ENCODE measurements at places on chromosomes 3 and 15.

DNA sequence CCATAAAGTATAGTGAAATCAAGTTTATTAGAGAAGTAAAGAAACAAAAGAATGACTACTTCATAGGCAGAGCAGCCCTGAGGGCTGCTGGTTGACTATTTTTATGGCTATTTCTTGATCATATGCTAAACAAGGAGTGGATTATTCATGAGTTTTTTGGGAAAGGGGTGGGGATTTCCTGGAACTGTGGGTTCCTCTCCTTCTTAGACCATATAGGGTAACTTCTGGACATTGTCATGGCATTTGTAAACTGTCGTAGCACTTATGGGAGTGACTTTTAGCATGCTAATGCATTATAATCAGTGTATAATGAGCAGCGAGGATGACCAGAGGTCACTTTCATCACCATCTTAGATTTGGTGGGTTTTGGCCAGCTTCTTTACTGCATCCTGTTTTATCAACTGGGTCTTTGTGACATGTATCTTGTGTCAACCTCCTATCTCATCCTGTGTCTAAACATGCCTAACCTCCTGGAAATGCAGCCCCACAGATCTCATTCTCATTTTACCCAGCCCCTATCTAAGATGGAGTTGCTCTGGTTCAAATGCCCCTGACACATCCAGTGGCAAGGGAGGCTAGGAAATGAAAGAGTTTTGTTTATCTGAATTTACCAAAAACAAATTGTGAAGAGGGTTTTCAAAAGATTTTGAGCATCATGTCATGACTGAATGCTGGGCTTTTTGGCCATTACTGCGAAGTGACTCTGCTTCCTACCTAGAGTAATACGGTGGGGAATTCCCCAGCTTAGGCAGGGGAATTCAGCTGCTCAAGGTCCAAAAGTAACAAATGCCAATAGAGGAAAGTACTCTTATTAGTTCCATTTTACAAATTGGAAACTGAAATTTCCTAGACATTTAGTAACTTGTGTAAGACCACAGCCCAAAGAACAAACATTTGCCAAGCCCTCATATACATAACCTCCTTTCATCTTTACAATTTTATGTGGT is 6.2 kb upstream of the SPSB4 start:
- DNase-seq: no peak

DNA sequence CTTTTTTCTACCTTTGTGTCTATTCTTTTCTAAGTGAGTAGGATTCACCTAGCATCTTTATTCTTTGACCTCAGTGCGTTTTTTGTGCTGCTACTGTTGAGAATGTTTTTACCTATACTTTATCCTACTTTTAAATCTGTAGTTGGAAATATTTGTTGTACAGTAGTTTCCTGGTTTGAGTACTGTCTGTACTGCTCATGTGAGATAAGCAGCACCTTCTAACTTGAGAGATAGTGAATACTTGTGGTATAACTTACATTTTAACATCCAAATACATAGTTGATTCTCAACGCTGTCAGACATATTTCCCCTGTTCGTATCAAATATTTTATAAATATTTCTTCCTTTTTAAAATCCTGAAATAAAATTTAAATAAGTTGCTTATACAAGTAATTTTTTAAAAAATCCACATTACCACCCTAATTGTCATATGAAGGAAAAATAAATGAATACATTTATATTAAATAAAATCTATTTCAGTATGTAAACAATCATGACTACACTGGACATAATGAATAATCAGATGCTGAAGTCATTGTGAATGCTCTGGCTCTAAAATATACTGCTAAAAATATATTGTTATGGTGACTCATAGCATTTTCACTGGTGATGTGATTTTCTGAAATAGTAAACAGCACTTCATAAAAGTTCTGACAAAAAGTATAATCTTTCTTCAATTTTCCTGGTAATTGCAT is 17.4 kb downstream of the ATP11B start:
- DNase-seq: no peak

DNA sequence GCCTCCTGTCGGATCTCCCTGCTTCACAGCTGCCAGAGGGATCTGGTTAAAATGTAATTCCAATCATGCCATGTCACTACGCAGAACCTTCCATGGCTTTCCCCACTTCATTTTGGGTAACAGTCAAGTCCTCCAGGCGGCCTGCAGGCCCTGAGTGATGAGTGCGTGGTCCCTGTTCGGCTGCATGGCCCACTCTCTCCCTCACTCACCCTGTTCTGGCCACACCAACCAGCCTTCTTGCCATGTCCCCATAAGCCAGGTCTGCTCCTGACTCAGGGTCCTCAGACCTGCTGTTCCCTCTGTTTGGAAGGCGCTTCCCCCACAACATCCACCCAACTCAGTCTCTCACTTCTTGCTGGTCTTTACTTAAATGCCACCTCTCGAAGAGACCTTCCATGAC is 41.6 kb upstream of the LINGO1 start:
- no peak for DNase-seq

DNA sequence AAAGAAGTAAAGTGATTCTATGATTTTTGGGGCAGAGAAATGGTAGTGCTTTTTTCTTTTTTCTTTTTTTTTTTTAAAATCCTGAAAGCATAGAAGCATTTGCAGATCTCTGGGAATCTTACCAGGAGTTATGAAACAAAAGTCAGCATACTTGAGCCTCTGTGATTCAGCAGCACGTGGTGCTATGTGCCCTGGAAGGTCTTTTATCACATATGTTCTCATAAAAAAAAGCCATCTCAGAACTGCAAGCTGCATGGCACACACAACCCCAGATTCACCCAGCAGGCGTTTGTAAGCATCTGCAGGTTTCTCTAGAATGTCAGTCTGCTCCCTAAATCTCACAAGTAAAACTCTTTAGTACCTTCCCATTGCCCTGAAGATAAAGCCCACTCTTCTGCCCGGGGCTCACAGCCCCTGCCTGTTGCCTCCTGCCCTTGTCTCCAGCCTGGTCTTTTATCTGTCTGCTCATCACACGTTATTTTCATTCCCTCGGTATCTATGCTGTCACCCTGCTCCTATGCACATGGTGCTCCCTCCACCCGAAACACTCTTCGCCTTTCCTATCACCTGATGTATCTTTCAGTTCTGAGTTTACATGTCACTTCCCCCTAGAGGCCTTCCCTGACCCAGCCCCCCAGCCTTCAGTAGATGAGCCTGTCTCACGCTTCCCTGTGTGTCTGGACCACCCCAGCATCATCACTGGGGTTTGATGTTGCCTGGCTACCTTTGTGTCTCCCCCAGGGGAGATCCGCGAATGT is 72.4 kb downstream of the CHDH start:
- DNase-seq: no peak

- DNase-seq: no peak
Observed at GRCh38 chr3:5165698-5166097, 21.8 kb upstream of the EDEM1 start.

GRCh38 chr3:187739561-187740332 is 5.5 kb downstream of the BCL6 start:
- DNase-seq: peak; percentile 64

GRCh38 chr3:54274607-54275006 is 152.3 kb downstream of the CACNA2D3 start:
- no peak for DNase-seq

DNA sequence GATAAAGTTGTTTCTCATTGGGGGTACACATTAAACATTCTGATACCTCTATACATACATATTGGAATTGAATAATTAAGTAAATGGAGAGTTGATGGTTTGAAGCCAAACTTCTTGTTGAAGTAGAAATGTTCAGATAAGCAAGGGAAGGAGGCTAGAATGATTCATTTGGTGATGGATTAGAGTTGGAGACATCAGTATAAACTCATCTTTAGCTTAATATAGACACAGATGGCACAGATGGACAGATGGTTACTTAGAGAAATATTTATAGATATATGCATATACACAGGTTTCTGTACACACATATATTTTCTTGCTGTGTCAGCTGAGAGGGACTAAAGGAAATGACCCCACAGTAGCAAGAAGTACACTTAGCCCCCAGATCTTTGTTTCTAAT is 69.5 kb downstream of the LRRC49 start:
- no peak for DNase-seq

GRCh38 chr3:33722191-33722590 is 4.1 kb upstream of the CLASP2 start:
- no peak for DNase-seq

GRCh38 chr3:190941694-190942260 is 79.3 kb upstream of the GMNC start:
- no peak for DNase-seq

DNA sequence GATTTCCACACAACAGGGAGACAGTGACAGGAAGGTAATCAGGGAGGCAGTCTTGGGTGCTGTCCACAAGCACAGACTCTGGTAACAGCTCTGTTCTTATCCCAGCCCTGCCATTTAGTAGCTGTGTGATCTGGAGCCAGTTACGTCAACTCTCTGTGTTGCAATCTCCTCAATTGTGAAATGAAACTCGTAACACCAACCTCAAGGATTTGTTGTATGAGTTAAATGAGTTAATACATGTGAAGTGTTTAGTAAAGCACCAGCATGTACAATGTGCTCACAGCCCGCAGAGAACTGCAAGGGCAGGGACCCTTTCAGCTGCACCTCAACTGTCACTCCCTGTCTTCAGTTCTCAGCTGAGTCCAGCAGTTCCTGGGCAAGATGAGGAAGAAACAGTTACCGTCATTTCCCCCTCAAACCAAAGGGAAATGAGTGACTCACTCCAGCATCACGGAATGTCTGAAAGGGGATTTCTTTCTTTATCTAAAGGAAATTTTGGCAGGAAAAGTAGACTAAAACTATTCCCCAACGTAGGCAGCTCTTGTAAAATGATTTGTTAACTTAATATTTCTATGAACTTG is 39.9 kb upstream of the MB21D2 start:
- no peak for DNase-seq

DNA sequence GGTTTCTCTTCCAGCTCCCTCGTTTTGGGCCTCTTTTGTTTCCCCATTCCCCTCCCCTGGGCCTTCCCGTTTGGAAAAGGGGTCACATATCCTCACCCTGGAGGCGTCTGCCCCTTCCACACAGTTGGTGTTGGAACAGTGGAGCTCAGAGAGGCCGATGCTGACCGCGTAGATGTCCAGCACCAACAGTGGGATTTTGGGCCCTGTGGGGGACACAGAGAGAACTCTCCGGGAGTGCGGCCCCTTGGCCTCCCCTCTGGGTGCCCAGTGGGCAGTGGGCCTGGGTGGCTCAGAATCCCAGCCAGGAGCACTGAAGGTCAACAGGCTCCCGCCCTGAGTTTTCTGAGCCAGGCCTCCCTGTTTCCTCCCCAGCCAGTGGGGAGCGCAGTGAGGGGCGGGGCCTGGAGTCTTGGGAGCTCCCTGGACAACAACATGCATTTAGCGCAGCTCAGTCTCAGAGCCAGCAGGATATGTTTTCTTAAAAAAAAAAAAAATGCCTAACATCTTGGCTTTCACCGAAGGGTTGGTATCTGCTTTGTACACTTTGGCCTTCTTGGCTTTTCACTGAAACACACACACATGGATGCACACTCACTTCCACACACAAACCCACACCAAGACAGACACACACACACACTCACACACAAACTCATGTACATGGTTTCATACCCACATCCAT is 670 bp upstream of the ISLR start:
- no peak for DNase-seq

- DNase-seq: no peak
Observed at GRCh38 chr15:62462268-62462667, 297.2 kb upstream of the C2CD4B start.

DNA sequence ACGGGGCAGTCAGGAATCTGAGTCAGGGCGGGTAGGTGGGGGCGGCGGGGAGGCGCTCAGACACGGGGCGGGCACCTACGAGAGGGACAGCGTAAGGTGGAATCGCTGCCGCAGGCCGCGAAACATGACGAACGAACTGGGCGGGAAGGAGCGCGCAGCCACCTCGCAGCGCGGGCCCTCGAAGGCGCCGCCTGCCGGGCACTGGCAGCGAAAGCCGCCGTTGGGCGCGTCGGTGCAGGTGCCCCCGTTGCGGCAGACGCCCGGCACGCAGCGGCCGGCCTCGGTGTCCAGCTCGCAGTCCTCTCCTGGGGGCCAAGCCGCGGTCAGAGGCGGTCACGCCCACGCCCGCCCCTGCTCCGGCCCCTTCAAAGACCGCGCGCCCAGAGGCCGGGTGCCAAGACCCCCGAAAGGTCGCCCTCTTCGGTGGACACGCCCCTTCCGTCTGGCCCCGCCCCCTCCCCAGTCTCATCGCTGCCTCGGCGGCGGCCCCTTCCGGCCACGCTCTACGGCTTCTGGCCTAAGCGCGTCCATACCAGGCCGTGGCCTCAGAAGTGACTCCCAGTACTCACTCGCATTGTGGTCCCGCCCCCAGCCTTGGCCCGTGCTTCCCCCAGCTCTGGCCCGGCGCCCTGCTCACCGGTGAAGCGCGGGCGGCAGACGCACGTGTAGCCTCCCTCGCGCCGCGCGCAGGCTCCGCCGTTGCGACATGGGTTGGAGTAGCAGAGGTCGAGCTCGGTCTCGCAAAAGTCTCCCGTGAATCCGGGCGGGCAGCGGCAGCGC is 6.4 kb downstream of the CELSR3 start:
- DNase-seq: no peak

DNA sequence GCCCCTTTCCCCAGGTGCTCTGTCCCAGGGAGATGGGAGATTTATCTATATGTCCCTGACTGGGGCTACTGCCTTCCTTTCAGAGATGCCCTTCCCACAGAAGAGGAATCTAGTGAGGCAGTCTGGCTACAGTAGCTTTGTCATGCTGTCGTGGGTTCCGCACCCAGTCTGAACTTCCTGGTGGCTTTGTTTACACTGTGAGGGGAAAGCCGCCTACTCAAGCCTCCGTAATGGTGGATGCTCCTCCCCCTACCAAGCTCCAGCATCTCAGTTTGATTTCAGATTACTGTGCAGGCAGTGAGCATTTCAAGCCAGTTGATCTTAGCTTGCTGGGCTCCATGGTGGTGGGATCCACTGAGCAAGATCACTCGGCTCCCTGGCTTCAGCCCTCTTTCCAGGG is 35.4 kb upstream of the SLC7A14 start:
- DNase-seq: no peak

GRCh38 chr3:171801738-171802589 is 8.3 kb downstream of the PLD1 start:
- no peak for DNase-seq

- DNase-seq: no peak
Observed at GRCh38 chr3:128173200-128173599, 19.9 kb downstream of the EEFSEC start.

GRCh38 chr3:50516440-50516871 is 13.0 kb upstream of the CACNA2D2 start:
- DNase-seq: peak; percentile 62

GRCh38 chr3:37519236-37519635 is 342.4 kb upstream of the CTDSPL start:
- no peak for DNase-seq

DNA sequence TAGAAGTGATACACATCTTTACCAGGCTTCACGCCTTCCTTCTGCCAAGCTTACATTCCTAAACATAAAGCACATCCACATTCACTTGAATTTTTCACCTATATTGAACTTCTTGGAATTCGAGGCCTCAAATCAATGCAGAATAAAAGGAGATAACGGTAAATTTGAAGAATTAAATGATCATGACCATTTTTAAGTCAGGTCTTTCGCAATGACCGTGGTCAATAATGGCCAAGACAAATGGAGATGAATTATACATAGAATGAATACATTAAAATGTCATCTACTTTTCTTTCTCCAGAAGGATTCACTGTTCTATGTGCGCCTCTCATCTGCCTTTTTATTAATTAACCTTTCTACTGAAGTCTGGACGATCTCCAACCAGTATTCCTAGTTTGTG is 5.3 kb upstream of the GOLGA8A start:
- DNase-seq: no peak

- DNase-seq: no peak
Observed at GRCh38 chr15:31486506-31486905, 159.9 kb downstream of the KLF13 start.

- no peak for DNase-seq
Observed at GRCh38 chr3:120475722-120476377, 25.1 kb upstream of the FSTL1 start.
